Stimulated activated CD8-positive, alpha-beta memory T cell treated with anti-CD3 and anti-CD28 coated beads, Interleukin-15, amount 100 ng/mL, for 24 hours (primary cell): ENCODE measurements at places on chromosomes 7 and 10.

DNA sequence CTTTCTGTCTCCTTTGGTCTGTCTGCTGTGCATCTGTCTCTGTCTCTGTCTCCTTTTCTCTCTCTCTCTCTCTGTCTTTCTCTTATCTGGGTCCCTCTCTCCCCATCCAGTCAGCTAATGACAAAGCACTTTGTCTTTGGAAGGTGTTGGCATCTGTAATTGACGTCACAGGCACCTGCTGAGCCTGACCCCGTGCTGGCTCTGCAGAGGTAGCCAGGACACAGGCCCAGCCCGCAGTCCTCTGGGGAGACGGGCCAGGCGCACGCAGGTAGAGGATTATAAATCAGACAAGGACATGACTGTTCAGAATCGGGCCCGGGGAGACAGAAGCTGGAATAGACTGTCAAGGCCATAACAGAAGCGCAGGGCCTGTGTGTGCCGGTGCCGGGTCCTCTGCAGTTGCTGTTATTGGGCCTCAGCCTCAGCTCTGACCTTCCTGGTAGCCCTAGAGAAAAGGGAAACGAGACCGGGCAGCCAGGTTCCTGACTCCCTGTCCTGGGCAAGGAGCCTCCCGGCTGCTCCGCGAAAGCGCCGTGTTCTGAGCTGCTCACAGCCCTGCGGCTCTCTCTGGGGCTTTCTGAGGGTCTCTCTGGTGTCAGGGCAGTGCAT is 10.7 kb upstream of the PSMG3 start:
- no peak for DNase-seq

GRCh38 chr7:55065511-55066229 is 46.9 kb downstream of the EGFR start:
- no peak for DNase-seq

DNA sequence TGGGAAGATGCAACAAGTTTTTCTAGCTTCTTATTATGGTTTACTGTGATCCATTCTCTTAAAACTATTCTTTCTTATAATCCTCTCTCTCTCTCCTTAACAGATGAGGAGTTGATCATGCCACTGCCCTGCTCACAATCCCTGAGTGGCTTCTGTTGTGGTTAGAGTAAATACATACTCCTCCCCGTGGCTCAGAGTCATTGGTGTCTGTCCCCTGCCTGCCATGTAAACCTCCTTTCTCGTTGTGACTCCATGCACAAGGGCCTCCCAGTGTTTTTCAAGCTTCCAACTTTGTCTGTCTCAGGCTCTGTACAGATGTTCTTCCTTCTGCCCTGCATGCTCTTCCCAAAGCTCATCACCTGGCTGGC is 20.4 kb downstream of the CCNY start:
- DNase-seq = no peak

GRCh38 chr7:1550005-1550845 is 5.8 kb downstream of the TMEM184A start:
- no peak for DNase-seq

GRCh38 chr7:91520645-91521044 is 256.4 kb downstream of the FZD1 start:
- DNase-seq = no peak

- DNase-seq = no peak
Measured at GRCh38 chr7:12982178-12982577, 294.7 kb downstream of the ARL4A start.

GRCh38 chr7:108972004-108972403 is 402.3 kb downstream of the DNAJB9 start:
- no peak for DNase-seq

DNA sequence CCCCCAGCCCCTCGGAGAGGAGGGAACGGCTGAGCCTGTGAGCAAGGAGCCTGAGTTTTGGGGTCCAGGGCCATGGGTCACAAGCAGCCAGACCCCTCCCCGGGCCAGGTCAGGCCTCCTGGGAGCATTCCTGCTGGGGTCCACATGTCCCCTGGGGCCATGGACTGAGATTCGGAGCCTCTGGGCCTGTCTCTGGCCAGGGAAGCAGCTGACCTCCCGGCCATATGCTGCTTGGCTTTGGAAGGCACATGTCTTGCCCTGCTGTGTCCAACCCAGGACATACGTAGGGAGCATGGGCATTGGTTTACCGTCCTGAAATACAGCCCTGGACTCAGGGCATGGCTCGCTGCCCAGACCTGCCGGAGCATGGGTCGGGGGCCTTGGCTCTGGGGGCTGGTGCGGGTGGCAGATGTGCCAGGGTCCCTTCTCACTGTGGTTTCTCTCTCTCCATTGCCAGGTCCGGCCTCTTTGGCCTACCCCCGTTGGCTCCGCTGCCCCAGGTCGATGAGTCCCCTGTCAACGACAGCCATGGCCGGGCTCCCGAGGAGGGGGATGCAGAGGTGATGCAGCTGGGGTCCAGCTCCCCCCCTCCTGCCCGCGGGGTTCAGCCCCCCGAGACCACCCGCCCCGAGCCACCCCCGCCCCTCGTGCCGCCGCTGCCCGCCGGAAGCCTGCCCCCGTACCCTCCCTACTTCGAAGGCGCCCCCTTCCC is 7.3 kb downstream of the PWWP2B start:
- no peak for DNase-seq

DNA sequence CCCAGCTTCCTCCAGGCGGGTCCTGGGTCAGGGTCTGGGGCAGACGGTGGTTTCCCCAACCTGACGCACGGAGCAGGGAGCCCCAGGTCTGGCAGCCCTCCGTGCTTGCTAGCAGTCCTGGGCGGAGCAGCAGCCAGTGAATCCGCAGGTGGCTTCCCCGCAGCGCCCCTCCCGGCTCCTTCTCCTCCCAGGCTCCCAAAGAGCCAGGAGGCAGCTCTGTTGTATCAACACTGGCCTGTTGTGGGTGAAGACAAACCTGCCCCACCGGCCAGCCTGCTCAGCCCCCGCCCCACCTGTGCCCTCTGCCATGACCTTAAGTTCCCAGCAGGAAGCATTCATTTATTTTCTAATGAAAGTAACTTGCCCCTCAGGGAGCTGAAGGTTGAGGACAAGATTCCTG is 24.0 kb upstream of the TMEM213 start:
- DNase-seq = no peak

DNA sequence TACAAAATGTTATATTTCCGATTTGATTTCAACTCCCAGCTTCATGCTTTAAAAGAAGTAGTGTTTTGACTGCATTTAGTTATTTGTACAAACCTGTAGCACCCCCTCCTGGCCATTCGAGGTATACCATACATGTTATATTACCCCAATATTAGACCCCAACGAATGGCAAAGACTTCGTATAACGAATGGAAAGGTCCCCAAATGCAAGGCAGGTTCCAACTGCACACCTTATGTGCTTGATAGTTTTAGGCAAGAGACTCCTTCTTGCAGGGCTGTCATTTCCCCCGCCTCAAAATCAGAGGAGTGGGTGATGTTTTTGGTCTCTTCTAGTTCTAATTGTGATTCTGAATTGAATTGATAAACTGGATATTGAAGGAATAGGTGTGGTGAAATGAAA is 101.1 kb upstream of the TARP start:
- no peak for DNase-seq

- DNase-seq = no peak
Measured at GRCh38 chr7:6725003-6725402, 18.3 kb upstream of the ZNF12 start.

GRCh38 chr10:47291682-47292081 is 8.3 kb upstream of the GDF10 start:
- no peak for DNase-seq

- no peak for DNase-seq
Measured at GRCh38 chr10:535051-535450, 154.4 kb downstream of the DIP2C start.

- no peak for DNase-seq
Measured at GRCh38 chr10:101771380-101771779, 4.5 kb downstream of the FGF8 start.

- no peak for DNase-seq
Measured at GRCh38 chr10:75746356-75746755, 314.9 kb downstream of the LRMDA start.

- DNase-seq = no peak
Measured at GRCh38 chr7:51253157-51253556, 63.5 kb downstream of the COBL start.

DNA sequence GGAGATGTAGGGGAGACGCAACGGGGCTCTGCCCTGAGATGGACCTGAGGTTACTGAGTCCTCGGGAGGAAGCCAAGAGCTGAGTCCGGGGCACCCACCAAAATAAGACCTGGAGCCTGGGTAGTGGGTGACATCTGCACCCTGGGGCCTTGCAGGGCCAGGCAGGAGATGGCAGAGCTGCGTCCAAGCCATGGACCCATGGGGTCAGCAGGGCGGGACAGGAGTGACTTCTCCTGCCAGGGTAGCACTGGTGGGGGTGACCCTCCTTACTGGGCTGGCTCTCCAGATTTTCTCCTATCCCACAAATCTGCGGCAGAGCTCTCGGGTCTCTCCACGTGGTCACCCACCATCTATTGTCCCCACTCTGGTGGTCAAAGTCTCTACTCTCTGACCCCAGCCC is 2.1 kb downstream of the GHRHR start:
- no peak for DNase-seq

DNA sequence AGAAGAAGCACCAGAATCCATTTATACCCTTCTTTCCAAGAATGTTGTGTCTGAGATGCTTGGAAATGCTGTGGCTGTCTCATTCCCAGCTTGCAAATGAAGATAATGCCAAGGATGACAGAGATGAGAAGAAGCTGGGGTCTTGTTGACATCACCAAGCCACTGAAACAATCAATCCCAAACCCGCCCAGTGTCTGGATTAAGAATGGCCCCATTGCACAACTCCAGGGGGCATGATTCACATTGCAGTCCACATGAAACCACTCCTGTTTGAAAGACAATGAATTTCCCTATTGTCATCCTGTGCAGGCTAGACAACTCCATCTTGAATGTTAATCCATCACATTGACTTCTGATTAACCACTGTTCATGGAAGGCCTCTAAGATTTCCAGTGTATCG is 28.6 kb downstream of the SORBS1 start:
- DNase-seq = no peak

GRCh38 chr7:82158327-82158726 is 285.2 kb downstream of the CACNA2D1 start:
- no peak for DNase-seq

- no peak for DNase-seq
Measured at GRCh38 chr10:77550378-77550777, 87.2 kb downstream of the KCNMA1 start.

DNA sequence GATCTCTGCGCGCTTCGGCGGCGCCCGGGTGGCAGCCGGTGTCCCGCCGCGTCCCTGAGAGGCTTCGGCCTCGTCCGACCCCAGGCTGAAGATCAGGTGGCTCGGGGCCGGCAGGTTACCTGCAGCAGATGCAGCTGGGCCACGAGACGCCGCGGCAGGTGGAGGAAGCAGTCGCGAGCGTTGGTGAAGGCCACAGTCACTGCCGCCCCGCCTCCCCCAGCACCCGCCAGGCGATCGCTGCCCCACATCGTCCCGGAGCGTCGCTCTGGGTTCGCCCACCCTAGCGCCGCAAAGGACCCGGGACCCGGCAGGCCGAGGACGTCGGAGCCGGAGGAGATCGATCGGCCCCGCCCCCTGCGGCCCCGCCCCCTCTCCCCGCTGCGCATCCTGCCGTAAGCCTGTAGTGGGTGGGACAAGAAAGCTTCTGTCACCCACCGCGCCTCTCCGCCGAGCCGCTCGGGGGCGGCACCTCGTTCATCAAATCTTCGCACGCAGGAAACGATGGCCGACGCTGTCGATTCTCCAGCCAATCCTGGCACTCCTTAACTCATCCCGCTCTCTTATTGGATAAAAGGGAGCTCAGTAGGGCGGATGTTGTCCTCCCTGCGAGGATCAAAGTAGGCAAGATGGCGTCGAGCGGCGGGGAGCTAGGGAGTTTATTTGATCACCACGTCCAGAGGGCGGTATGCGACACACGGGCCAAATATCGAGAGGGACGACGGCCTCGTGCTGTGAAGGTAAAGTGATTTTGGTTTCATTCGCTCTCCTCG is at the start of the genes PEX1 and RBM48:
Gene PEX1, minus strand, starts transcription at position 333 of the 770 bp plus-strand sequence. Its CDS starts 85 bp downstream, at position 248.
Gene RBM48, plus strand, starts transcription at position 608 of the 770 bp plus-strand sequence. Its CDS starts 19 bp downstream, at position 627.
- DNase-seq = peak; percentile 87

- DNase-seq = no peak
Measured at GRCh38 chr10:119302591-119303253, 95.4 kb downstream of the GRK5 start.

DNA sequence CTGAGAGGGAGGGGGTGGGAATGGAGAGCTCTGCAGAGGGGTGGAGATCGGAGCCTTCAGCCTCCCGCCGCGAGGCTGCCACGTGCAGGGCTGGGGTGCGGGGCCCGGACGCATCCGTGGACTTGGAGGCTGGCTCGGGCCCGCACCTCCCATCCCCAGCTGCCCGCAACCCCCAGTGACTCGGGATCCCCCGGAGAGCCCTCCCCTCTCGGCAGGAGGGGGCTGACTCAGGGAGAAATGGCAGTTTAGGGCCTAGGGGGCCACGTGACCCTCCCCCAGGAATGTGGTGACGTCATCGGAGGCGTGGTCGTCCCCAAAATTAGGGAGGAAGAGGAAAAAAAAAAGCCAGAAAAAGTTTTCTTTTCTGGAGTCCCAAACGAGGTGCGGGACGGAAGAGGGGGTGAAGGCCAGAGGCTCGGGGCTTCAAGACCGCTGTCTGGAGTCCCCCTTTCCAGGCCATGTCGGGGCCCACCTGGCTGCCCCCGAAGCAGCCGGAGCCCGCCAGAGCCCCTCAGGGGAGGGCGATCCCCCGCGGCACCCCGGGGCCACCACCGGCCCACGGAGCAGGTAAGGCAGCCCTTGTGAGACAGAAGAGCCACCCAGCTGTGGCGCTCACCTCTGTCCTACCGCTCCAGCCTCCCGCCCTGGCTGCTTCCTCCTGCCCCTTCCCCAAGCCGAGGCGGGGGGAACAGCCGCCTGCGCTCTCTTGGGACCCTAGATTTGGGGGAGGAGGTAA is at the start of gene TRIP6:
Gene TRIP6, plus strand, starts transcription at position 348 of the 736 bp plus-strand sequence. Its CDS starts 111 bp downstream, at position 459.
- DNase-seq = no peak

DNA sequence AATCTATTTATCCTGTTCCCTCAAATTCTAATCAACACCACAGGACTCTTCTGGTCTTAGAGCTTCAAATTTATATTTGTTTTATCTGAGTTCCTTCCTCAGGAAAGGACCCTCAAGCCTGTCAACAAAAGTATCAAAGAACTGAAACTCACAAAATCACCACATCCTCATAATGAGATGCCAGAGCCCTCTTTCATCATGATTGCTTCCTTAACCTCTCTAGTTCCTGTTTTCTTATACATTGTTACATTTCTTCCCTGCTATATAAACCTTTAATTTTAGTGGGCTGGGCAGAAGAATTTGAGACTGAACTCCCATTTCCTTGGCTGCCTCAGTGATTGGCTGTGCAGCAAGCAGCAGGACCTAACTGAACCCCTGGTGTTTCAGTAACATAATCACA is 189.7 kb downstream of the ZNF248 start:
- DNase-seq = no peak
